ENCODE measurements at places on chromosomes 3 and 15.

GRCh38 chr3:118102737-118103136 is 931.9 kb downstream of the IGSF11 start:
- DNase-seq, result no peak

DNA sequence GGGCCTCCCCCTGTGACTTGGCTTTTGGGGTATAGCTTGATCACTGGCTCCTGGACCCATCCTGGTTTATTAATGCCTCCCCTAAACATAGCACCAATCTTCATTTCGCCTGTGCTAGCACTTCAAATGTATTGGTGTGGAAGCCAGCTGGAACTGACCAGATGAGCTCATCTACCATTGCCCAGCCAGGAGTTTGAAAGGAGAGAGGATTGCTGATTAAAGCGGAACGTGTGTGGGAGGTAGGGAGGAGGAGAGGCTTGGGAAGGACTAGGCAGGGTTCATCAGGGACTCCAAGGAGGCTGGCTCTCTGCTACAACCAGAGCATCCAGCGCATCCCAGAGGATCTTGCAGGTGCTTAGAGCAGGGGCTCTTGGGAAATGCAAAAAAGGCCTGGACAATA is 34.4 kb upstream of the TLE3 start:
- DNase-seq, result no peak

DNA sequence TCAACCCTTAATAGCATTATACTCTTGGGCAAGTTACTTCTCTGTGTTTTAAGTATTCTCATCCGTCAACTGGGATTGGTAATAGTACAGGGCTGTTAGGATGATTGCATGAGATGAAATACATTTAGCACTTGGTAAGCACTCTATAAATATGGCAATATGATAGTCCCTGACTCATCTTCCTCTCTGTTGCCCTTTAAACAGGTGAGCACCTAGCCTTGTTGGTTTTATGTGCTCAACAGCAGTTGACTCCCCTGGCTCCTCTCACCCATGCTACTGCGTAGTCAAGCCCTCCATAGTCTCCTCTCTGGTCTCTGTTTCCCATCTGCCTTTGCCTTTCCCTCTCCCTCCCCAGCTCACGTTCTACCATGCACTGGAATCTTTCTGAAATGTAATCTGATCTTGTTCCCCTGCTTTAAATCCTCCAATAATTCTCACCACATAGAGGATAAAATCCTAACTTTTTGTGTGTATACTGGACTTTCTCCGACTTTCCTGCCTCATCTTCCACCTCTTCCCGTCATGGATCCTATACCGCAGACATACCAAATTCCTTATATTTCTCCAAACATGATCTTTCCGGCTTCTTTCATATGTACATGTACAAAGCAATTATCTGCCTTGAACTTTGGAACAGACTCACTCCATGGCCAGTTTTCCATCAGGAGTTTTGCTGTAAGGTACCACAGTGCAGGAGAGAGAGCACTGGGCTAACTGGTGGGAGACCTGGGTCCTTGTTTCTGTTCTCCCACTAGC is 42.3 kb downstream of the FSD2 start:
- DNase-seq, result no peak

DNA sequence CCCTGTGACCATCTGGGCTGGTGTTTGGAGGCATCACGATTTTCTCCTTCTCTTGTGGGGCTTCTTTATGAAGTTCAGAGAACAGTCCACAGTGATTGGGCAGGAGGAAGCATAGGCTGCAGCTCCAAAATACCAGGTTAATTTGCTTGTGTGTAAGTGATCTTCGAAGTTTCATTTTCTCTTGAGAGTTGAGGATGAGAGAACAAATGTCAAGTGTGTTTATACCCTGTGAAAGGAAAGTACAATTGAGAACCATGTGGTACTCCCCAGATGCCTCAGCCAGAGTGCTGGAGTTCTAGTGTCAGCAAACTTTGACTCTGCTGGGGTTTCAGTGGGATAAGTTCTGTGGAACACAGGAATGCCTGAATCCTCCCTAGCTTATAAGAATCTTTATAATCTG is 357.1 kb upstream of the CFAP20DC start:
- DNase-seq, result no peak

GRCh38 chr3:11755276-11755675 is 91.4 kb downstream of the TAMM41 start:
- no peak for DNase-seq

- DNase-seq, result no peak
Observed at GRCh38 chr3:148681080-148681479, 16.6 kb upstream of the AGTR1 start.

GRCh38 chr3:1462371-1462770 is 369.5 kb downstream of the CNTN6 start:
- no peak for DNase-seq

GRCh38 chr3:179263134-179263533 is 12.2 kb upstream of the KCNMB3 start:
- DNase-seq, result no peak

GRCh38 chr3:4665197-4665596 is 172.0 kb downstream of the ITPR1 start:
- no peak for DNase-seq
